Stimulated activated CD8-positive, alpha-beta memory T cell treated with anti-CD3 and anti-CD28 coated beads, Interleukin-15, amount 100 ng/mL, for 48 hours (primary cell): ENCODE measurements at places on chromosomes 13 and 19.

DNA sequence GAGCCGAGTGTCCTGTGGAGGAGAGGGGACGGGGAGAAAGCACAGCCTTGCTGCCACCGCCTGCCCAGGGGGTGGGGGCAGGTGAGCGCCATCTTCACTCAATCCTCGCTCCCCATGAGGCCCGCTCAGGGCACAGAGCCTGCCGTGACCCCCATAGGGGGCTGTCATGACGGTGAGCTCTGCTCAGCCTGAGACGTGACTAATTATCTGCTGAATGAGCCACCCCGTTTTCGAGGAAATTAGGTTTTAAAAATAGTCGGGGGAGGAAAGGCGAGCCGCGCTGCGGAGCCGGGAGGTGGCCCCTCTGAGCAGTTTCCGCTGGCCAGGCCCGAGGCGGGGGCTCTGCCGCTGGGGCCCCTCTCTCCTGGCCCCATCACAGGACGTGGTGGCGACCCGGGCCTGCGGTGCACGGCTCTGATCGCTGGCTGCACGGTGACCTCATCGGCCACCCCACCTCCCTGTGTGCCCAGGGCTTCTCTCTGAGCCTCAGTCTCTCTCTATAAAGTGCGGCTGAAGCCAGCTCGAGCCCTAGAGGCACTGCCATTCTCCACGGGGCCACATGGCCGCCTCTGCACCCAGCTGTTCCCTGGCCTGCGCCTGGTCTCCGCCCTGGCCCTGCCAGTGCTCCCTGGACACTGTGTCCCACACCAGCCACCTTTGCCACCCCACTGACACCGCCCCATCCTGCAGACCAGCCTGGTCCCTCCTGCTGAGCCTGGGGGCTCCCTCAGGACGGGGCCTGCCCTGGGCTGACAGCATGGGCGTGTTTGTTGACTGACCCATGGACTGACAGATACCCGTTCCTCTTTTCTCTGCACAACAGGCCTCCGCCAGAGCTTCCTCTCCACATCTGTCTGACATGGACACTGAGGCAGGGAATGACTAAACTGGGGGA, 28.3 kb downstream of the PIP5K1C start:
- peak; percentile 42 for DNase-seq

- DNase-seq: no peak
Observed at GRCh38 chr13:39263033-39263432, 224.8 kb downstream of the NHLRC3 start.

GRCh38 chr13:23613596-23613995, 43.4 kb downstream of the TNFRSF19 start:
- DNase-seq: no peak

DNA sequence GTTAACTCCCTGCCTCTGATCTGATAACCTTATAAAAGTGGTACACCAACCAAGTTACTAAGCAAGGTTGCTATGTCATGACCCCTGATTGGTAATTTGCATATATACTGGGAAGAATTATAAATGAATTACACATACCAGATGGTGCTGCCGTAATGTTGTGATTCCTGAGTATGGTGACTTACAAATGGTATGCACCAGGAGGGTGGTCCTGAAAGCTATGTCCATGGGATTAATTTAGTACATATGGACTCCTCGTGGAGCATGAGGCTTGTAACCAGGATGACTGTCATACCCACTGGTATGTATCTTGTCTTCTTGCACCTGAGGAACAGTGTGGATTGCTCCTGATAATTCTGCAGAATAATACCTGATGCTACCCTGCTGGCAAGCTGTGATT, 240.6 kb downstream of the GPC6 start:
- no peak for DNase-seq

GRCh38 chr19:9799162-9799561, 19.7 kb downstream of the FBXL12 start:
- DNase-seq: no peak
